ENCODE measurements at places on chromosomes 11 and 22. TPM values are rescaled to one million over a fixed set of nuclear protein-coding genes. Genes with fewer than 3 reads are reported as not detected.

MS4A12 gene
- polyA plus RNA-seq, result not detected

GRCh38 chr11:47765086-47765485 is 2.1 kb downstream of the FNBP4 start:
- no peak for DNase-seq

GRAMD1B gene
- polyA plus RNA-seq, result 4.0 TPM

KCNJ11 gene
- 10.0 TPM for polyA plus RNA-seq

DNA sequence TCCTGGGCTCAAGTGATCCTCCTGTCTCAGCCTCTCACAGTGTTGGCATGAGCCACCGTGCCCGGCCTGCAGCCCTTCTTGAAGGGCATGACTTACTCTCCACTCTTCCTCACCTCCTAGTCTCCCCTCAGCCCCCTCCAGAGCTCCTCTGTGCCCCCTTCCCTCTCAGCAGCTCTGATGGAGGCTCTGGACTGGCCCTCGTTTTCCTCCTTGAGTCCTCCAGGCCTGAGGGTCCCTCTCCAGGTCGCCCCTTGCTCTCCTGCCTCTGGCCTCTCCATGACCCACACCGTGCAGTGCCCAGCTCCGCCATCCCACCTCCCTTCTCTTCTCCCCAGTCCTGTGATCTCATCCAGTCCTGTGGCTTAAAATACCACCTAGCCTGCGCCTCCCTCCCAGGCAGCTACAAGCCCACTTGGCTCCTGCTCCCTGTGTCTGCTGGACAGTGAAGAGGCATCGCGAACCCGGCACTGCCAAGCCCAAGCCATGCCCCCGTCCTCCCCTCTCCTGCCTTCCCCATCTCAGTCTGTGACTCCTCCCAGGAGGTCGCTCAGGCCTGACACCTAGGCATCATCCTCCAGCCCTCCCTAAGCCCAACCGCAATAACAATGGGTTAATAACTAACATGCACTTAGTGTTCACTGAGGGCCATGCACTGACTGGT is 11.9 kb downstream of the KCNJ4 start:
- no peak for DNase-seq

- no peak for DNase-seq
Observed at GRCh38 chr11:106627694-106628093, 390.6 kb downstream of the GUCY1A2 start.

PGR gene
- polyA plus RNA-seq, result 4.9 TPM

CABP4 gene
- polyA plus RNA-seq, result 2.2 TPM

- no peak for DNase-seq
Observed at GRCh38 chr22:28674121-28674563, 5.5 kb downstream of the TTC28 start.

DNA sequence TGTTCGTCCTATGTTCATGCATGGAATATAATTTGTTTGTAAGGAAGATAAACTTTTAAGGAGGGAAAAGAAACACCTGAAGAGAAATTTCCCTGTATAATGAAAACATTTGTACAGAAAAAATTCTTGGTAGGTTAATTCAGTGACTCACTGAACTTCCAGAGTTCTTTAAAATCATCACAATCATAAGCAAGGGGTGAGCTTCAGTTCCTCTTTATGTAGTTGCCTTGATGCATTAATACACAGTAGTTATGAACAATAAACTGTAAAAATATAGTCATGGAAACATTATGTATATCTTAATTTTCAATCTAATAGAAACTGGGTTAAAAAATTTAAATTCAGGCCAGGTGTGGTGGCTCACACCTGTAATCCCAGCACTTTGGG is 1.1 kb upstream of the C11orf65 start:
- no peak for DNase-seq

CHST1 gene
- 7.3 TPM for polyA plus RNA-seq

OR8B12 gene
- not detected for polyA plus RNA-seq

PNPLA5 gene
- not detected for polyA plus RNA-seq

FXYD6 gene
- 185 TPM for polyA plus RNA-seq

GRCh38 chr11:11440144-11440543 is 87.1 kb upstream of the CSNK2A3 start:
- no peak for DNase-seq

- DNase-seq, result no peak
Observed at GRCh38 chr11:10460611-10461275, 5.7 kb downstream of the AMPD3 start.

SLC35E4 gene
- polyA plus RNA-seq, result 2.2 TPM

UBQLNL gene
- polyA plus RNA-seq, result 2.0 TPM

CDKN1C gene
- 73.7 TPM for polyA plus RNA-seq

DNA sequence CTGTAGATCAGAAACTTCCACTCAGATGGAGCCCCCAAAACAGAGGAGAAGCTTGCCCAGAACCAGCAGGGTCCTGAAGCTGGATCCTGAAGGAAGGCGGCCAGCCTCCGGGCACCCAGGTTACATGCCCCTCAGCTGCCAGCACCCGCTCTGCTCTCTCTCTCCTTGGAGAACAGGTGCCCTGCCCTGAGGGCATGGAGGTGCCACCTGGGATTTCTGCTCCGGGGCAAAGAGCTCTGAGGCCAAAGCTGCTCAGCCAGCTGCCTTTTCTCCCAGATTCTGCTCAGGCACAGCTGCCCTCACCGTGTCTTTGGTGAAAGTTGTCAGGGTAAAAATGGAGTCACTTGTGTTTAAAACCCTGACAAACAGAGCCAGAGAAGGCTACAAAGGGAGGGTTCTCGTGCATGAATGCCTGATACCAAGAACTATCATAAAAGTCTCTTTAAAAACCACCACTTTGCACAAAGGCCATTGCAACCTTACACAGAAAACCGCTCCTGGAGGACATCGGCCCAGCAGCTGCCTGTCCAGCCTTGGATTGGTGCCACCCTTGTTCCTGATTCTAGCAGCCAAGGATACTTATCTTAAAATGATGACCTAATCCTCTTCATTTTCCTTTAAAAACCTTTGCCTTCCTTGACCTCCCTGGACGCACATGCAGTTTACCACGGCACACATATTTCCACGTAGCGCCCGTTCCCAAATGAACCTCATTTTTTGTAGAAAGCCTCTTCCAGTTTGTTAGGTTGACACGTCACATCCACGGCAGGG is 140.0 kb downstream of the CACNA1I start:
- peak; percentile 28 for DNase-seq

IFITM10 gene
- 0.10 TPM for polyA plus RNA-seq

GRCh38 chr11:126548581-126549550 is 193.4 kb downstream of the ST3GAL4 start:
- DNase-seq, result no peak

GRCh38 chr22:46537225-46537945 is at the start of gene CELSR1:
Gene CELSR1 (minus strand): TSS chr22:46537620. CDS start chr22:46537170, 450 bp downstream.
- peak; percentile 22 for DNase-seq

OSM gene
- polyA plus RNA-seq, result 0.19 TPM

LRRC10B gene
- polyA plus RNA-seq, result 2.3 TPM

PYGM gene
- polyA plus RNA-seq, result 1.7 TPM

MRGPRX3 gene
- polyA plus RNA-seq, result not detected

KCNQ1 gene
- polyA plus RNA-seq, result 8.5 TPM

CARNS1 gene
- 5.0 TPM for polyA plus RNA-seq

- DNase-seq, result no peak
Observed at GRCh38 chr11:80186692-80187091, 745.9 kb upstream of the TENM4 start.

GRCh38 chr11:28879869-28880268 is 771.7 kb downstream of the METTL15 start:
- no peak for DNase-seq

DNA sequence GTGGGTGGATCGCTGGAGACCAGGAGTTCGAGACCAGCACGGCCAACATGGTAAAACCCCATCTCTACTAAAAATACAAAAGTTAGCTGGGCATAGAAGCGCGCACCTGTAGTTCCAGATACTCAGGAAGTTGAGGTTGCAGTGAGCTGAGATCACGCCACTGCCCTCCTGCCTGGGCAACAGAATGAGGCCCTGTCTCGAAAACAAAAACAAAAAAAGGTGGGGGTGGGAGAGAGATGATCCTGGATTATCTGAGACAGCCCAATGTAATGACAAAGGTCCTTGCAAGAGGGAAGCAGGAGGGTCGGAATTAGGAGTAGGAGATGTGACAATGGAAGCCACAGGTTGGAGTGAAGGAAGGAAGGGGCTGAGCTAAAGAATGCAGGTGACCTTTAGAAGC is 87.6 kb upstream of the APOA1 start:
- DNase-seq, result no peak

DNA sequence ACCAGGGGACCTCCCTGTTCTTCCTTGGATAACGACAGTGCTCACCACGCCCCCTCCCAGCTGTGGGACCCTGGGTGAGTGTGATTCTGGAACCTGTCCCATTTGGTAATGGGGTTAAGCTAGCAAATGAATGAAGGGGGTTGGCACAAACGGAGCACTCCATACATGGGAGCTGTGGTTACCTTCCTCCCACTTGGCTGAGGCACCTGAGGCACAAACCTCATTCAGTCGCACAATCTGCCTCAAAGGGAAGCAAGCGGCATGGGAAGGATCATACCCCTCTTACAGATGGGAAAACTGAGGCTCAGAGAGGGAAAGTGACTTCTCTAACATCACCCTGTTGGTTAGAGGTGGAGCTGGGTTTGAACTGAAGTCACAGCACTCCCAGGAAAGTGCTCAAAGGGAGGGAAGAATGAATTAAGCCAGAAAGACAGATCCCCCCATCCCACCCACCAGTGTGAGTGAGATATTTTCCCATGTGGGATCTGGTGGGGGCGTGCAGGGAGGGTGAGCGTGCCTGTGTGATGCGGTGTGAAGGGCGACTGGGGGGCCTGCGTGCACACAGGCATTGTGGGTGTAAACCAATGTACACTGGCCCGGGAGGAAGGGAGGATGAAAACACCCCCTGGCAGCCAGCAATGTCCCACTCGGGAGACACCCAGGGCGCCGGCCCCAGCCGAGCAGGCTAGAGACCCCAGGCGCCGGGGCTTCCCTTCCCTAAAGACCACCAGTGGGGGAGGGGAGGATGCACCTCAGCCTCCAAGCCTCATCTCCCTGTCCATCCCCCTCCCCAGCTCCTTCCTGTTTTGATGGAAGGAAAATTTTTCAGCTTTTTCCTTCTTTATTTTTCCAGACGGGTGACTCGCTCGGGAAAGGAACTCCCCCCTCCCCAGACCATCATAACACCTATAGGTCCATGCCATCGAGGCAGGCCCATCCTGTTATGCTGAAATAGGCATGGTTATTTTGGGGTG is 8.0 kb upstream of the PDGFB start:
- no peak for DNase-seq

OR5B21 gene
- polyA plus RNA-seq, result not detected

DNA sequence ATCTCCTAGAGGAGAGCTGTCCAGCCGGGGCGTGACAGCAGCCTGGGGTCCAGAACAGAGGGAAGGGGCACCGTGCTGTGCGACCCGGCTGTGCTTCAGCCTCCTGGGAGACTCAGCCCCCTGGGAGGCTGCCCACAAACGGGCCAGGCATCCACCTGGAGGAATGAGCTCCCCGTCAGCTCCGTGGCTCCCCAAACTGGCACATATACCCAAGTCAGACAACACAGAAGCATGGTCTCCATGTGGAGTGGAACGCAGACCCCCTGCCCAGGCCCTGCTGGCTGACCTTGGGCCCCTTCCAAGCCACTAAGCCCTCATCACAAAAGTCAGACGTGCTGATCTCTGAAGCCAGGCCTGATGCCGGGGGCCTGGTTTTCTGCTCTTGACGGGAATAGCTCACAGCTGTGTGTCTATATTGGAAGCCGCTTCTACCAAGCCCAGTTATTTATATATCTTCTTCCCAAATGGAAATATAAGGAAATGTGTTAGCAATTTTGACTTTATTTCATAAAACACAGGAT is 91.7 kb downstream of the BRD1 start:
- DNase-seq, result no peak

- peak; percentile 10 for DNase-seq
Observed at GRCh38 chr11:109914038-109914437, 179.2 kb upstream of the ZC3H12C start.

- DNase-seq, result no peak
Observed at GRCh38 chr11:35631891-35632290, 13.6 kb downstream of the FJX1 start.

MYOD1 gene
- polyA plus RNA-seq, result not detected

DNA sequence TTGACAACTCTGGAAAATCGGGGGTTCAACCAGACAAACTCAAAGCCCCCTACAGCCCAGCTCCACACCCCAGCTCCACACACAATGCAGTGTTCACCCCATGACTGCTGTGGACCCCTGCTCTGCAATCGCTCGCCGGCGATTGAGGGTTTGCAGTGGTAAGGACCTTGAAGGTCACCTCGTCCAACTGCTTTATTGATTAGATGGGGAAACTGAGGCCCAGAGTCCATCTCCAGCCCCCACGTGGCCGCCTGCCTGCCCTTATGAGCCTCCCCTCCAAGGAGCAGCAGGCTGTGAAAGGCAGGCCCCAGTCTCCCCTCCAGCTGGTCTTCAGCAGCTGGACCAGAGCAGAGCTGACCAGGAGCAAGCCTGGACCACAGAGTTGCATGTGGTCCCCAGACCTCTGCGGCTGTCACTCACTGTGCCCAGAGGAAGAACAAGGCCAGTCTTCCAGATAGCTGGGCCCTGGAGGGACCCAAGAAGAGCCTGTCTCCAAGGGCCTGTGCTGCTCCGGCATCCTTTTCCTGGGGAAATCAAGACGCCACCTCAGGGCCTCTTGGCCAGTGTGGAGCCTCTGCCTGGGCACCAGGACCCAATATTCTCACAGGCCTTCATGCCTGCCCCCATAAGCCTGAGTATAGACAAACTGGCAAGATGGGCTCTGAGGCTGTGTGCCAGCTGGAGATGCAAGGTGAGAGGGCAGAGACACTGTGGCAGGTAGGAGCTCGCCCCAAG is 8.8 kb upstream of the LINC01488 start:
- DNase-seq, result no peak

DNA sequence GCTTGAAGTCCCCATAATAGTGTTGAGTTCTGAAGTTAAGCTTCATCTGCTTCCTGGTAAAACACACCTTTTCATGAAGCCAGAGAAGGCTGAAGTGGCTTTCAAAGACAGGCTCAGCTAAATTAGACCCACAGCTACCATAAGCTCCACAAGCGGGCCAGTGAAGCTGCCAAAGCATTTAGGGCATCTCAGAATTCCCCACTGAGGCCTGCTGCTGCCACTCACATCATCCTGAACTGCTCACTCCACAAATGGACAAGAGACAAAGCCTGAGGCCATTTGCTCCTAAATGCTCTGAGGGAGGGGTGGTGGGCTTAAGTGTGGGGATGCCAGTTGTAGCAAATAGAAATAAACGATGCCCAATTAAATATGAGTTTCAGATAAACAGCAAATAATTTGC is 14.6 kb downstream of the CCDC83 start:
- no peak for DNase-seq

DNA sequence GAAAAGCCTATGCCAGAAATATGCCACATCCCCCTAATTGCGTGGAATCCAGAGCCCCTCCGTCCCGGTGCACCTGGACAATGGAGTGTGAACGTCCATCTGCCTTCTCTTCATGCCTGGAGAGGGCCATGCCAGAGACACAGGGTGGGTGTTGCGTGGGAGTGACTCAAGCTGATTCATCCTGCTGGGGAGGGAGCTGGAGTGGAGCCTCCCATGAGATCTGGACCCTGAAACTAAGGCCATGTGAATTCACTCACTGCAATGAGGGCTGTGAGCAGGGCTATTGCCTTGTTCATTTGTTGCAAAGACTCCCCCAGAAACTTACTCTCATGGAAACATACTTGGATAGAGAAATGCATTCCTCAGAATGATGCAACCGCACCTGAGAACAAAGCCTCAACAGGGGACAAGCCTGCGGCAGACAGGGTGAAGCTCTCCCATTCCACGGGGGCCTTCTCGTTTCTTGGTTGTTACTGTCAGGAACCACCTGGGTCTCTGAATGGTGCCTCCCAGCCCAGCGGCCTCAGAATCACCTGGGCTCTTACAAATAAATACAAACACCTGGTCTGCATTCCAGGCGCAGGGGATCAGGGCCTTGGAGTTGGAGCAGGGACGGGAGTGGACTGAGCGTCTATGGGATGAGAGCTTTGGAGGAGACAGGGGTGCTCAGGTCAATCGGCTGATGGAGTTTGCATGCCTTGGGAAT is 1031.2 kb downstream of the BRD1 start:
- no peak for DNase-seq

C11orf86 gene
- polyA plus RNA-seq, result not detected

MRGPRF gene
- 8.9 TPM for polyA plus RNA-seq

DBX1 gene
- not detected for polyA plus RNA-seq
